Purkinje cell (primary cell): ENCODE measurements at places on chromosomes 7 and 10. TPM values are rescaled to one million over a fixed set of nuclear protein-coding genes. Genes with fewer than 3 reads are reported as not detected.

The SH2D4B gene
- 0.21 TPM in 1 of 2 replicates, not detected in the other for polyA plus RNA-seq

The NKX1-2 gene
- polyA plus RNA-seq = 0.16 TPM in 1 of 2 replicates, not detected in the other

The SH2B2 gene
- not detected in 2 replicates for polyA plus RNA-seq

The ZNF853 gene
- not detected in 2 replicates for polyA plus RNA-seq

The LCOR gene
- polyA plus RNA-seq = 11.2 and 16.6 TPM in 2 replicates

The NOS3 gene
- not detected in 2 replicates for polyA plus RNA-seq
